ENCODE measurements at places on chromosomes 11 and 22.

GRCh38 chr22:38007330-38007902 is 23.1 kb upstream of the SOX10 start:
- DNase-seq = no peak
- H3K36me3 ChIP-seq = no peaks in the 10 kb centered on the region
- peaks cover 6% of the 10 kb centered on the region for H3K27me3 ChIP-seq

- DNase-seq = no peak
- peaks cover 2% of the 10 kb centered on the region for H3K27me3 ChIP-seq
- no peak overlapping the region for H3K27ac ChIP-seq
These were observed 4.6 kb downstream of the PRR5L start for GRCh38 chr11:36300650-36301049.

GRCh38 chr11:128940603-128941002 is 2.1 kb downstream of the TP53AIP1 start:
- no peak overlapping the region for H3K4me3 ChIP-seq
- H3K27me3 ChIP-seq = peaks cover 47% of the 10 kb centered on the region
- no peaks in the 10 kb centered on the region for H3K36me3 ChIP-seq
- no peak overlapping the region for H3K27ac ChIP-seq

- peaks cover 44% of the 10 kb centered on the region for H3K27me3 ChIP-seq
- H3K36me3 ChIP-seq = no peaks in the 10 kb centered on the region
- H3K27ac ChIP-seq = no peak overlapping the region
- H3K4me3 ChIP-seq = no peak overlapping the region
These were observed 5.7 kb upstream of the ANO1 start for GRCh38 chr11:70072461-70072860.

- peak overlapping the region; percentile 85 for H3K27ac ChIP-seq
- H3K27me3 ChIP-seq = peaks cover 22% of the 10 kb centered on the region
- H3K4me1 ChIP-seq = peaks cover 61% of the 10 kb centered on the region
- peaks cover 17% of the 10 kb centered on the region for H3K36me3 ChIP-seq
- peak overlapping the region; percentile 9 for H3K4me3 ChIP-seq
These were observed 14.6 kb downstream of the CCDC34 start for GRCh38 chr11:27348340-27348873.

DNA sequence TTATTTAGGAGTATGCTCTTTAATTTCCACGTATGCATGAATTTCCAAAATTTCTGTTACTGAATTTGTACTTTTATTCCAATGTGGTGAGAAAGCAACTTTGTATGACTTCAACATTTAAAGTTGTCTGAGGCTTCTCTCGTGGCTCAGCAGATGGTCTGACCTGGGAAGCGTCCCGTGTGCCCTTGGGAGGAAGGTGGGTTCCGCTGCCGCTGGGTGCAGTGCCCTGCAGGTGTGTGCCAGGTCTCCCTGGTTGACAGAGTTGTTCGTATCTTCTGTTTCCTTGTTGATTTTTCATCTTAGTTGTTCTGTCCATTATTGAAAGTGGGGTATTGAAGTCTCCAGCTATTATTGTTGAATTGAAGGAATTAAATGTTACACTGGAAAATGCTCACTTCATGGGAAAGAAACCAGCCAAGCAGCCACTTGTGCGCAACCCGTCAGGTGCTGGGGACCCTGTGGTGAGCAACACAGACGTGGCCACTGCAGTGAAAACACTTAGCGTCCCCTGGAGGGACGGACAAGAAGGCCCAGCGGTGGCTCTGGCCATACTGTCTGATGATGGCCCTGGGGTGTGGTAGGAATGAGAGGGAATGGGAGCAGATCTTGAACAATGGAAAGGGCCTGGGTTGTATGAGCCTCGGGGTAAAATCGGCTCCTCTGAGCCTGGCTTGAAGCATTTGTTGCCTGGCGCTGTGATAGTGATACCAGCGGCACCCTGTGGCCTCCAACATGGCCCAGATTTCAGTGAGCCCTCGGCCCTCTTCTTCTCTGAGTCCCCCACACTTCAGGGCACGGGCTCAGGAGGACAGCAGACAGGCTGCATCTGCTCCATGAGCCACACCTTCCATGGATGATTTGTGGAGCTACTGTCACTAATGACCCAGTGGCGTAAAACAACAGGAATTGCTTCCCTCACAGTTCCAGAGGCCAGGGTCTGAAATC is 31.5 kb upstream of the KRTAP5-7 start:
- no peaks in the 10 kb centered on the region for H3K27me3 ChIP-seq
- no peak overlapping the region for H3K4me3 ChIP-seq
- no peak for DNase-seq
- H3K4me1 ChIP-seq = no peaks in the 10 kb centered on the region
- peaks cover 57% of the 10 kb centered on the region for H3K36me3 ChIP-seq

GRCh38 chr22:44046485-44047141 is 22.5 kb downstream of the PARVB start:
- no peaks in the 10 kb centered on the region for H3K36me3 ChIP-seq
- no peaks in the 10 kb centered on the region for H3K27me3 ChIP-seq
- peaks cover 6% of the 10 kb centered on the region for H3K4me1 ChIP-seq
- H3K27ac ChIP-seq = no peak overlapping the region
- no peak overlapping the region for H3K4me3 ChIP-seq

All from WTC11 (cell line).